ENCODE measurements at places on chromosomes 4 and X.

GRCh38 chr4:28759064-28759463, 1898.4 kb downstream of the STIM2 start:
- DNase-seq, result no peak

DNA sequence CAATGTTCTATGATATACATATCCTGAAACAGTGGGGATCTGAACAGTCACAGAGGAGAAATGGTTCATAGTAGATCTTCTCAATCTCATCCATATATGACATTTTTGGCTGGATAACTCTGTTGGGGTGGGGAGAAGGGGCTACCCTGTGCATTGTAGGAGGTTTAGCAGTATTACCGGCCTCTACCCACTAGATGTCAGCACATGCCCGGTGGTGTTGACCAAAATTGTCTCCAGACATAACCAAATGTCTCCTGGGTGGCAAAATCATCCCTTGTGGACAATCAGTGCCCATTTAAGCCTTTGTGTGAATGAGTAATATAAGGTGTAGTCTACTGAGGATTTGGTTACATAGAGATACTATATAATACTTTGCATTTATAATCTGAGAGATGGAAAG, 89.9 kb downstream of the PLS3 start:
- no peak for DNase-seq

- no peak for DNase-seq
Measured at GRCh38 chr4:2332976-2333319, 71.0 kb upstream of the MXD4 start.

DNA sequence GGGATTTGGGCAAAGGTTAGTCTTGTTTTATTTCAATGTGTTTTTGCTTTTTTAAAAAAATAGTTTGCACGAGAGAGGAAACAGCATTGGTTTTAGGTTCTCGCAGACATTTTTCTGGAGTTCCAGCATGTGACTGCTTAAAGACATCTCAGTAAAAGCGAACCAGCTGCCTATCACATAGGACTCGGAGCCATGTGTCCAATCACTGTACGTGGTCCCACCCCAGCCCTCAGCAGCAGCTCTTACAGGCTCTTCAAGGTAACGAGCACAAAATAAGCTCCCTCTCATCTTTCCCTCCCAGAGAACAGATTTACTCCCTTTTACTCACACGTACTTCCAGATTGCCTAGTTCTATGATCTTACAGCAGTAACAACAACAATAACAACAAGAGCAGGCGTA, 68.7 kb downstream of the MCF2 start:
- DNase-seq, result no peak

GRCh38 chr4:8384397-8385060, 56.0 kb downstream of the ACOX3 start:
- no peak for DNase-seq

DNA sequence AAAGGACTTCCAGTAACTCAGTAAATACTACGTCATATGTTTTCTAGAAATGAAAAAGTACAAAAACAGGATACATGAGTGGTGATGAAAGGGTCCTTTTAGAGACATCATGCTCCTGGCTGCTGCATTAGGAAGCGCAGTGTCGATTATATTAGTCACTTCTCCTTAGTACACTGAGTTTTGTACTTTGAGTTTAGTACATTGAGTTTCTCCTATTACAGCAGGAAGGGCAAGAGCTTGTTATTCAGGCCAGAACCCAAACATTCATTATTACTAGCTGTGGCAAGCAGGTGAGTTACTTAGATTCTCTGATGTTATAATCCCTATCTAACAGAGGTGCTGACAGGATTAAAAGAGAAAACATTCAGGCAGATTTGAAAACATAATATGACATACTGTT, 21.3 kb downstream of the RPGR start:
- no peak for DNase-seq

DNA sequence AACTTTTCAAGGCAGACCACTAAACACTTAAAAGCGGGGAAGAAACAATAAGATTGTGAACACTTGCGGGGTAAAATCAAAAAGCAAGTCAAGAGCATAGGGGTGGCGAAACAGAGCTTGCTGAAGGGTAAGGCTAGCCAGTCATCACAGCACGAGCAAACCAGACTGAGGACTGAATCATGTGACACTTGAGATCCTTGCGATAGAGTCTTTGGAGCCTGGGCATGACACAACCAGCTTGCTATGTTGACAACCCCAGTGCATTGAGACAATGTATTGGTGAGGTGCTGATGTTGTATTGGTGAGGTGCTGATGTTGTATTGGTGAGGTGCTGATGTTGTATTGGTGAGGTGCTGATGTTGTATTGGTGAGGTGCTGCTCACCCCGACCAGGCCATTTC, 72.3 kb downstream of the SLIT2 start:
- DNase-seq, result no peak

- DNase-seq, result no peak
Measured at GRCh38 chrX:147174591-147174990, 360.0 kb upstream of the CXorf51A start.

All from activated CD4-positive, alpha-beta T cell treated with anti-CD3 and anti-CD28 coated beads, Interleukin-2, amount 50 U/mL, for 24 hours (primary cell).